ENCODE measurements at places on chromosomes 11 and 22. TPM values are rescaled to one million over a fixed set of nuclear protein-coding genes. Genes with fewer than 3 reads are reported as not detected.

SCN3B gene
- 97.5 TPM for polyA plus RNA-seq

LDHAL6A gene
- polyA plus RNA-seq, result 0.54 TPM

BEST1 gene
- polyA plus RNA-seq, result 21.0 TPM

CHRDL2 gene
- 1.7 TPM for polyA plus RNA-seq

CCDC73 gene
- polyA plus RNA-seq, result 0.33 TPM

C22orf31 gene
- polyA plus RNA-seq, result not detected

RHOD gene
- 1.3 TPM for polyA plus RNA-seq

CDC45 gene
- 8.5 TPM for polyA plus RNA-seq

CATSPERZ gene
- polyA plus RNA-seq, result 1.6 TPM

DNA sequence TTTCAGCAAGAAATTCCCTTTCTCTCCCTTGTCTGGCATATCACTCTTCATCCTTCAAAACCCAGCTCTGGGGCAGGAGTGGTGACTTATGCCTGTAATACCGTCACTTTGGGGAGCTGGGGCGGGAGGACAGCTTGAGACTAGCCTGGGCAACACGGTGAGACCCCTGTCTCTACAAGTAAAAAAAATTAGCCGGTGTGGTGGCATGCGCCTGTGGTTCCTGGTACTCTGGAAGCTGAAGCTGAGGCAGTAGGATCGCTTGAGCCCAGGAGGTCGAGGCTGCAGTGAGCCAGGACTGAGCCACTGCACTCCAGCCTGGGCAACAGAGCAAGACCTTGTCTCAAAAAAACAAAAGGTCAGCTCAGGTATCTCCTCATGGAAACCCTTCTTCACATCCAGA is 1.4 kb upstream of the RCE1 start:
- peaks cover 42% of the 10 kb centered on the region for H3K36me3 ChIP-seq
- H3K4me3 ChIP-seq, result peak overlapping the region; percentile 92
- no peaks in the 10 kb centered on the region for H3K27me3 ChIP-seq

DNA sequence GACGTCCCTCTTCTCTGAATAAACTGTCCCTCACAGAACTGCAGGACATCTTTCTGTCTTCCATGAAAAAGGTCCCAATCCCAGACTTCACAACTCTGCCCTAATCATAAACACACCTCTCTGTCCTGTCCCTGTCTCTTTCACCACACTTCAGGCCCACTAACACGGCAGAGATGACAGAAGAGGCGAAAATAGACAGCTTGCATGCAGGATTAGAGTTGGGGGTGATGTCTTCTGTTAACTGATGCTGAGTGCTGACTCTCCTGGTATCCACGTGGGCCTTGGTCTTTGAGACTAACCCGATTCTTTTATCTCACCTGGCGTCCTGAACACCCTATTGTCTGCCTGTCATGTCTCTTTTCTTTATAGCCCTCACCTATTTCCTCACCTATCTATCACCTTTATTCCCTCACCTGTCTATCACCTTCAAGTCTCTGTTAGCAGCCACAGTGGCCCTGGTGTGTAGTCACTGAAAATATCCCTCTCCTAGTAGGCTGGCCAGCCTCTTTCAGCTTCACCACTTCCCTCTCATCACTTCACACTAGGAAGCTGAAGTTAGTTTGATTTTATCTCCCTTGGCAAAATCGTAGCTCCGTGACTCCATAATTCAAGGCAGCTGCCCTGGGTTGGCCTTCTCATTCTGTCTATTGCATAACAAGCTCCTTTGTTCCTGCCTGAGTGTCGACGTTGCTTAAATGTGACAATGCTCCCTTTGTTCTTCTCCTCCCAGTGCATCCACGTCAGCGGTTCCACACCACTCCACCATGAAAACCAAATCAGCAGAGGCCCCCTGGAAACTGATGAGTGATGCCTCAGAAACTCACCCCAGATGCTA is 30.6 kb upstream of the DRD2 start:
- no peak overlapping the region for H3K27ac ChIP-seq
- no peak overlapping the region for H3K4me3 ChIP-seq

DNA sequence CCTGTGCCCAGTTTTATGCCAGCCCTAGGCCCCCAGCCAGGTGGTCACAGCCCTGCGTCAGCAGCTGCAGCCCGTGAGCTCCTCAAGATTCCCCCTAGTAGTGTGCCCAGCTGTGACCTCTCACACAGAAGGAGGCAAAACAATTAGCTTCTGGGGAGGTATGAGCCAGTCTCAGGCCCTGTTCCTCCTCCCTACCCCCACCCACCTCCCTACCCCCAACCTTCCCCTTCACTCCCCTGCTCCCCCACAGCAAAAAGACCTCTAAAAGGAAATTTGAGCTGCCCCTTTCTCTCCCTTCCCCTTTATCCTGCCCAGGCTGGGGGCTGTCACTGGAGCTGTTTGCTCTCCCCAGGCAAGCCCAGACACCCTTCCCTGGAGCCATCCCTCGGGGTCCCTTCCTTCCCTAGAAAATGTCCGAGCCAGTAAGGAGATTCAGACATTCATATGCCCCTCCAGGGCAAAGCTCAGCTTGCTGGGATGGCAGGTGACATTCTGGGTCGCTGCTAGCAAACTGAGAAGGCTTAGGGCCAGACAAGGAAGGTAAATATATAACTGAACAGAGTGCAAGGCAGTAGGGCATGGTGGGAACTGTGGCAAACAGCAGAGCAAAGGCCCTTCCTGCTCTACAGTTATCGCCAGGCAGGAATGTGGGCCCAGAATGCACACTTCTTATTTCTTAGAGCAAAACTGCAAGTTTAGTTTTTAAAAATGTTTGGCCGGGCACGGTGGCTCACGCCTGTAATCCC is 300.2 kb downstream of the MN1 start:
- H3K27ac ChIP-seq, result no peak overlapping the region
- peaks cover 11% of the 10 kb centered on the region for H3K4me1 ChIP-seq
- no peaks in the 10 kb centered on the region for H3K36me3 ChIP-seq
- no peak for DNase-seq
- no peaks in the 10 kb centered on the region for H3K27me3 ChIP-seq

DNA sequence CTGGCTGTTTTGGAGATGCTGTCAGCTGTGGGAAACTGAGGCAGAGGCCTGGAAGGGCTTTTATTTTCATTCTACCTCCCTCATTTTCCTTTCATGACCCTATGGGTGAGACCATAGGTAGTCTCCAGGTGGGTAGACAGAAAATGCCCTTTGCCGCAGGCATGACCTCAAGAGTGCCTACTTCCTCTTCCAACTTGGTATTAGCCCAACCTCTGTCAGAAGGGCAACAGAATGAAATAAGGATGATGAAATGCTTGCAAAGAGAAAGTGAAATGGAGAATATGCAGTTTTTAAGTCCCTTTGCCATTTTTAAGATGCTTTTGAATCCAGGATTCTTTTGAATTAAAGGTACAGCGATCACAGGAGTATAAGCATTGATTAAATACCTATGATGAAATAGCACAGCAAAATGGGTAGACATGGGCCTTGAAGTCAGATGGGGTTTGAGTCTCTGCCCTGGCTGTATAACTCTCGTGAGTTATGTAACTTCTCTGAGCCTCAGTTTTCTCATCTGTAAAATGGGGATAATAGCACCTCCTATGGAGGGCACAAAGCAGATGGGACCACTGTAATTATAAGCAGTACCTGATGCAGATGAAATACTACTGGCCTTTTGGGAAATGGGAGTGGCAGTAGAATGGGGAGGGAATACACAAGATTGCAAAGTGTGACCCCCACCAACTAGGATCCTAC is 3.7 kb downstream of the ASPHD2 start:
- H3K4me3 ChIP-seq, result no peak overlapping the region
- H3K27me3 ChIP-seq, result peaks cover 4% of the 10 kb centered on the region
- H3K27ac ChIP-seq, result no peak overlapping the region

GRCh38 chr11:77470971-77471370 is 2.9 kb downstream of the PAK1 start:
- no peak overlapping the region for H3K27ac ChIP-seq
- no peaks in the 10 kb centered on the region for H3K36me3 ChIP-seq
- H3K4me3 ChIP-seq, result no peak overlapping the region

DNA sequence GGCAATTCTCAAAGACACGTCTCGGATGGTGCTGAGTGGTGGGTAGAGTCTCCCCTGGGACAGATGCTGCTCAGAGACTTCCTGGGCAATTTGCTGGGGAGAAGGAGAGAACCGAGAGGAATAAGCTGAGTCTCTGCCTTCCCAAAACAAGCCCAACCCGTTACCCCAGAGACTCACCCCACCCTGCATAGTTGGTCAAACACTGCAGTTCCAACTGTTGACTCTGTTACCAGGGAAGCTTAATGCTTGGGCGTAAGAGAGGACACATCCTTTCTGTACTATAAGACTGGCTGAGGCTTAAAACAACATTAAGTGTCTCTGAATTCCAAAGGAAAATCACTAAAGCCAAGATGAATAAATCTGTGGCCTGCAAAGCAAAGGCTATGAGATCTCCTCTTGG is 68.1 kb downstream of the CCDC81 start:
- peak; percentile 27 for DNase-seq
- H3K36me3 ChIP-seq, result peaks cover 26% of the 10 kb centered on the region
- H3K4me3 ChIP-seq, result no peak overlapping the region
- no peaks in the 10 kb centered on the region for H3K4me1 ChIP-seq
- peak overlapping the region; percentile 18 for H3K27ac ChIP-seq
- H3K27me3 ChIP-seq, result no peaks in the 10 kb centered on the region

DNA sequence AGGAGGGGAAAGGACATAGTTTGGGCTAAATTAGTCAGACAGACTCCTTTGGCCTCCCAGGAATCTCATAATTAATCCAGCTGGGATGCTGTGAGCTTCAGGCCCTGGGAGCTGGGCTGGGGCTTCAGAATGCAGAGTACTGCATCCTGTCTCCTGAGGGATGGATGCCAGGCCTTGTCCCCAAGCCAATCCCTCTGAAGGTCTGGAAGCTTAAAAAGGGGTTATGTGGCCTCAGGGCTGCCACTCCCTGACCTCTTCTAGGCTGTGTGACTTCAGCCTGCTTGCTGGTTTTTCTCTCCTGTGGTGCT is 6.9 kb upstream of the LRRC32 start:
- H3K27me3 ChIP-seq, result no peaks in the 10 kb centered on the region
- peaks cover 14% of the 10 kb centered on the region for H3K4me1 ChIP-seq
- no peak for DNase-seq
- no peak overlapping the region for H3K27ac ChIP-seq
- no peak overlapping the region for H3K4me3 ChIP-seq
- no peaks in the 10 kb centered on the region for H3K36me3 ChIP-seq

DNA sequence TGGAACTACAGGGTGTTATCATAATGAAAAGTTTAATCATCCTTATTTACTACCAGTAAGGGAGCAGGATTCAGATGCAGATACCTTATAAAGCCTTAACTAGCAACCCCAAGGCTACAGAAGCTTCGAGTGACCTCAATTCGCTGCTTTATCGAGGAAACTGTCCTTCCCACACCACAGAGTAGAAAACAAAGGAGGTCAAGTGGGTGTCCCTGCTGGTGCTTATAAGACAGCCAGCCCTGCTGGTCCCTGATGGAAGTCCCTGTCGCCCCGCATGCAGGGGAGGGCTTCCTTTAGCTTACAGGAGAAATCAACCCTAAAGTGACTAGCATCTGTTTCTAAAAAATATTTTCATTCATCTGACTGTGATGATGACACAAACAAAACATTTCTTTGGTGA is 7.3 kb downstream of the MN1 start:
- peak overlapping the region; percentile 48 for H3K4me3 ChIP-seq
- peaks cover 23% of the 10 kb centered on the region for H3K36me3 ChIP-seq
- H3K27ac ChIP-seq, result peak overlapping the region; percentile 79

DNA sequence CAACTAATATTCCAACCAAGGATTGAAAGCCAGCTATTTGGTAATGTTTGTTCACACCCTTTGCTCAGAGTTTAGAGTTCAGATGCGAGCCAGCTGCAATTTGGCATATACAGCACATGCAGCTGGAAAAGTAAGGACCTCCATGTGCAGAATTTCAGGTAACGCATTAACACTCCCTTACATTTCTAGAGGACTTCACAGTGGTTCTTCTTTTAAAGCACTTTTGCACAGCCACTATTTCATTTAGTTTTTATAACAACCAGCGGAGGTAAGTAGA is 3.4 kb downstream of the POU2AF3 start:
- no peak overlapping the region for H3K4me3 ChIP-seq
- peaks cover 3% of the 10 kb centered on the region for H3K36me3 ChIP-seq
- H3K27ac ChIP-seq, result no peak overlapping the region
- H3K4me1 ChIP-seq, result peaks cover 17% of the 10 kb centered on the region

- no peaks in the 10 kb centered on the region for H3K36me3 ChIP-seq
- H3K27ac ChIP-seq, result no peak overlapping the region
- H3K27me3 ChIP-seq, result no peaks in the 10 kb centered on the region
- H3K4me1 ChIP-seq, result peaks cover 4% of the 10 kb centered on the region
- DNase-seq, result no peak
Measured at GRCh38 chr11:130555251-130555841, 106.9 kb downstream of the ADAMTS15 start.

- H3K4me1 ChIP-seq, result peaks cover 3% of the 10 kb centered on the region
- H3K27me3 ChIP-seq, result no peaks in the 10 kb centered on the region
- no peak overlapping the region for H3K27ac ChIP-seq
- DNase-seq, result no peak
- no peak overlapping the region for H3K4me3 ChIP-seq
- no peaks in the 10 kb centered on the region for H3K36me3 ChIP-seq
Measured at GRCh38 chr22:43731988-43732387, 80.1 kb downstream of the EFCAB6 start.
